Foreskin melanocyte (primary cell): ENCODE measurements at places on chromosomes 4 and X.

DNA sequence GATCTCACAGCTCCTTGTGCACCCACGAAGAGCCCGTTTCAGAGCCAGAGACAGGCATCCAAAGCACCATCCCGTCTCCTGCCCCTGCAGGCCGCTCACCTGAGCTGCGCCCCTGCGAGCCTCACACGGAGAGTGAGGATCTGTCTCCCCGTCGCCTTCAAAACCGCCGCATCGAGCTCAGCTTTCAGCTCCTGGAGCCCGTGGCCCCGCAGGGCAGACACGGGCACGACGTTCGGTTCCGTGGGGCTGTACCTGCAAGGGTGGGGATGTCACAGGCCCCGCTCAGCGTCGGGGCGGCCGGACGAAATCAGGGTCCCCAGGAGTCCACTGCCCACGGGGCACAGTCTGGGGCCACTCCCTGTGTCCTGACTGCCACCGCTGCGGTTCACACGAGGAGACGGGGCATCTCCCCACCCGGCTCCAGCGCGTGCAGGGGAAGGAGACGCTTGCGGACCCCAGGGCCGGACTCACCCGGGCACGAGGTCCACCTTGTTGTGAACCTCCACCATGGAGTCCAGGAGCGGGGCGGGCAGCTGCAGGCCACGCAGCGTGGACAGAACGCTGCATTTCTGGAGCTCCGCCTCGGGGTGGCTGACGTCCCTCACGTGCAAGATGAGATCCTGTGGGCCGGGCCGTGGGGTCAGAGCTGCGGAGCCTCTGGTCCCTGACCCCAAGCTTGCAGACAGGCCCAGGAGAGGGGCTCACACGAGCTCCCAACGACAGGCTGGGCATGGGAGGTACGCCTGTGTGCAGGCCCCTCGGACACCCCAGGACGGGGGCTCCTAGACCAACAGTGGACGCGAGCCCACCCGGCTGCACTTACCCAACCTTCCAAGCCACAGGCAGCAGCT, 11.1 kb downstream of the GTPBP6 start:
- DNase-seq: no peak

DNA sequence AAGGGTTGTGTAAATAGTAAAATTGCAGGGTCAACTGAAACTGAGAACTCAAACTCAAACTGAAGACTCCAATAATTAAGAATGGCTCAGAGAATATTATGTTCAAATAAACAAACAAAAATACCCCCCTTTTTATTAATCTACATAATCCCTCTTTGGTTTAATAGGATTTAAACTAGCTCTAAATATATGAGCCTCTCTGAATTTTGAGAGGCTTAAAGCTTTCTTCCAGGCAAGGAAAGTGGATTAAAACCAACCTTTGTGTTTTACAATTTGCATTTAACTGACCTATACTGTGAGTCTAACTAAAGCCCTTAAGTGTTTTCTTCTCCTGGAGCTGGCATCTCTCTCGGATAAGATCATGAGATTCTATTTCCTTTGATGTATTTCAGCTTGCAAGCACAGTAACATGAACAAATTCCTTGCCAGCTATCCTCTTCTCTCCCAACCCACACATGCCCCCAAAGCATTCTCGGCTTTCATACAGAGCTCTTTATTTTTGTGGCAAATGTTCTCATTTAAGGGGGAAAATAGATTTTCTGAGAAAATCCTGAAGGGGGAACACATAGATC, 1310.8 kb upstream of the AGA start:
- peak; percentile 61 for DNase-seq

DNA sequence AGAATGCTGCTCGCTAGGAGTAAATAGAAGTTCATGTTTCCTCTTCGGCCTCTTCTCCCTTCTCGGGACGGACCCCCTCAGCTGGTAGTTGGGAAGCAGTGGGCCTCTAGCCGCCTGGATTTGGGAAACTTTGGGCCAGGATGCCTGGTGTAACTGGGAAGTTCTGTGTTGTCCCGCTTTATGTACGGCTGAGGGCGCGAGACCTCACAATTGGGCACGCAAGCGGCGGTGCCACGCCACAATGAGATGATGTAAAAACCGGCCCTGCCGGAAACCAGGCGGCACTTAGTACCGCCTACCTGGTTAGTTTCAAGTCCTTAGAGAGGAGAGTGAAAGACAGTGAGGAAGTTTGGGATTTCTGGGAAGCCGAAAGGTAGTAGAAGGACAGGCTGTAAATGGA, at the start of gene CT83:
CT83 (minus strand) TSS at position 155 of the 400 bp plus-strand sequence; CDS start at position 35, 120 bp downstream.
- DNase-seq: no peak

GRCh38 chrX:155027509-155028066, 944 bp downstream of the FUNDC2 start:
- peak; percentile 30 for DNase-seq

GRCh38 chrX:155951237-155951789, 46.2 kb upstream of the IL9R start:
- no peak for DNase-seq

- no peak for DNase-seq
Measured at GRCh38 chr4:19324184-19324583, 927.5 kb upstream of the SLIT2 start.

- DNase-seq: peak; percentile 32
Measured at GRCh38 chr4:80989921-80990544, 40.5 kb upstream of the BMP3 start.

GRCh38 chrX:154791467-154791866, 13.8 kb downstream of the MPP1 start:
- DNase-seq: no peak

DNA sequence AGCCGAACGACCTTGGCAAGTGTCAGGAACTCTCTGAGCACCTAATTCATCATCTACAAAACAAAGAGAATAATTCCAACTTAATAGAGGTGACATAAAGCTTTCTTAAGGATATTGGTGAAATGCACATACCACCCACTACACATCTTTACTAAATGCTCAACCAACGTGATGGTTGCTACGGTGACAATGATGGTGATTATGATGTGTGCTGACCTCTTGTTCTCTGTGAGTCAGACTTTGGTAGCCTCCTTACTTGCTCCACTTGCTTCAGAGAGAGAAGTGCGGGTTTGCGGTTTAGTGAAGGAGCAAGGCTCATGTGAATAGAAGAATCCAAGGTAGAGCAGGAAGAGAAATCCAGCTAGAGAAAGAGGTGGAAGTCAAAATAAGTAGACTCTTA, 52.8 kb upstream of the CLNK start:
- no peak for DNase-seq

DNA sequence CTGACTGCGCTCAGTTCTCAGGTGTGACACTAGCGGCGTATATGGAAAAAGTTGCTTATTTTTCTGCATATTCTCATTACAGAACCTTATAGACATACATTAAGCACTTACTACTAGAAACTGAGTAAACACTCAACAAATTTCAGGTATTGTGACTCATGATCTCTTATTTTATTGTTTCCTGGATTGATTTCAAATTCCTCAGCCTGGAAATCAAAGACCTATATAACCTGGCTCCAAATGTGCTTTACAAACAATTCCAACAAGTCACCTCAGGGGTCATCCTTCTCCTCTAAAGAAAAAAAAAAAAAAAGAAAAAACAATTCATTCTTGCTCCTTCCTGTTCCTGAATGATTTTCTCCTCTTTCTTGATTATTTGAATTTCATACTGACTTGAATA, 152.3 kb downstream of the ADAM29 start:
- DNase-seq: no peak

- no peak for DNase-seq
Measured at GRCh38 chr4:155639704-155640523, 26.7 kb upstream of the GUCY1A1 start.

- DNase-seq: no peak
Measured at GRCh38 chr4:65665771-65666523, 4.3 kb downstream of the EPHA5 start.

DNA sequence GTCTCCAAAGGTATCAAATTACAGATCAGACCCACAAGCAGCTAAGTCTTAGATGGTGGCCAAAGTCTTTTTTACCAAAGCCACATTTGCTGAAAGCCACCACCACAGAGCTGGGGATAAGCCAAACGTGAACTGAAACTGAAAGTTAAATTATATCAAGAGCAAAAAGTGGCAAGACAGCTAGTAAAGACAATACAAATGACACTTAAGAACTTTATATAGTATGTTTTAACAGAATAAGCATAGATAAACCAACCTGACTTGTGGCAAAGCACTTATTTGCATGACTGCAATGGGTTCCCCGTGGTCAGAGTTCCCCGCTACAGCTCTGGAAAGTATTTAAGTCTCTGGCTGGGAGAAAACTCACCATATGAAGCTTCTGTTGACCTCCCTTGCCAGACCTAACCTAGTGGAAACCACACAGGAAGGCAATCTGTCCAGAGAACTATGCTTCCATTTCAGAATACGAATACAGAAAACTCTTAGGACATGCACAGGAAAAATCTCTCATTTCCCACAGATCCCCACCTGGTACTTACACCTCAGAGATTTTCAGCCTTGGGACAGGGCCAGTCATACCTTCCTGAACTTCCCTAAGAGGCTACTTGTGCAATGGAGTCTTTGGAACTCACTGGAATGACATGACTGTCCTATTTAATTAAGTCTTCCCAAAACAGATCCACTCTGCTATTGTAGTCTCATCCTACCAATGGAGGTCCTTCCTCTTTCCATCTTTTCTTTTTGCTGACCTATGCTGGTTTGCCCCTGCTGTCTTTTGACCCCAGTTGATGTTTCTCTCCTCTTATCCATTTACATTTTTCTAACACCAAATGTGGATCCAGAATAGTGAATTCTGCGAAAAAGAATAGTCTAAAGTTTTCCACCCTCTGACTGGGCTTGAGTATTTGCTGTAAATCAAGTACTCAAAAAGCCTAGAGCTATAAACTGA, 225.1 kb downstream of the NR3C2 start:
- no peak for DNase-seq

DNA sequence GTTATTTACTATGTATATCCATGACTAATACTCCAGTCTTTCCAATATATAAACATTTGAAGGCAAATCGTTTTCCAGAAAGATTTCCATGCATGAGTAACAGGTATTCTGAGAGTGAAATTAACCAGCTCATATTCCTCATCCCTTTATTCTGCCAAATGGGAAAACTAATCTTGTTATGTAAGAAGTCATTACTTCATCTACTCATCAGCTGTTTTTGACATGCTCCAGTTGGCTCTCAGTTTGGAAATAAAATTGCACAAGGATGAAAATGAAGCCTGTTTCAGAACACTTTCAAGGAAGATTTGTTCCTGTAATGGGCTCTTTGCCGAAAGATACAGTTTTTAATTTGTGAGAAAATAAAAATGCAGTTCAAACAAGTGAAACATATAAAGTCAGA, 121.9 kb downstream of the KCTD8 start:
- DNase-seq: no peak

GRCh38 chrX:24495700-24496099, 30.6 kb downstream of the PDK3 start:
- DNase-seq: no peak

DNA sequence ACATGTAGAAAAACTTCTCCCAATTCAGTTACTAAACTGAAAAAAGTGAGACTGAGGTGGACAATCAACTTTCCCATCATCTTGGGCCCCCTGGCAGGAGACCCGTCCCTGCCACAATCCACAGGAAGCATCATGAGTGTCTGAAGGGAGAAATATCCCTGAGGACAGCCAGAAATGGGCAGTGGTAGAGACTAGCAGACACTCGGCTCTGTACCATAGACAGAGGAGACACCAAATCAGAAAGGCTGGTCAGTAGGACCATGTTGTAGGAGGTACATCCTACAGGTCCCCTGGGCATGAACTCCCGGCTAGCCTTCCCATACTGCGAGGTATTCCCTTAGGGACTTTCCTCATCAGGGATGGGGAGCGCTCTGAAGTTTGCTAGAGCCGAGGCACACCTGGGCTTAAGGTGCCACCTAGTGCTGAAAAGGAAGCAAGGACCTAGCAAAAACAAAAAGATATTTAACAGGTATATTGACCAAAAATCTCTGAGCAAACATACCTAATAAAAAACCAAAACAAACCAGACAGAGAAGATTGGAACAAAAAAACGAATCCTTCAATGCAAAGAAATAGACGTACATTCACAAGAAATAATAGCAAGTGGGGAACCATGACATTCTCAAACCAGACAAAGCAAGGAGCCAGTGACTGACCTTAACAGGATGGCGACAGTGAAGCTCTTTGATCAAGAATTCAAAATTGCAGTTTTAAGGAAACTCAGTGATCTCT, 55.6 kb downstream of the HAUS3 start:
- no peak for DNase-seq

DNA sequence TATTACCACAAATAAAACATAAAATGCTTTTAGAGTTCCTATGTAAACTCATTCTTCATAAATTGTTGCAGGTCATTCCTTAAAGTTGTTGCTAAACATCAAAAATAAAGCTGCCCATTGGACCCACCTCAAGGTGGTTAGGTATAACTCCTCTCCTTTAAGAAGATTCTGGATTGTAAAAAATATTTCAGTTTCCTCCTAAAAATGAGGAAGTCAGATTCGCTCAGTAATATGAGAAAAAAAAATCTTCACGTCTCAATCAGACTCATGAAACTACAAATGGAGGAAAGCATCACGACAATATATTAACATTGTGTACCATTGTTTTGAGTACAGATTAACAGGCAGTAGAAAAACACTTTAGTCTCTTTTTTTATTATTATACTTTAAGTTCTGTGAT, 105.9 kb downstream of the DDX60 start:
- DNase-seq: no peak

- DNase-seq: no peak
Measured at GRCh38 chr4:62377245-62377644, 1177.1 kb downstream of the ADGRL3 start.

- no peak for DNase-seq
Measured at GRCh38 chr4:58807843-58808615, 1697.8 kb upstream of the IGFBP7 start.

- peak; percentile 5 for DNase-seq
Measured at GRCh38 chr4:130035391-130035790, 939.4 kb downstream of the C4orf33 start.

GRCh38 chr4:10656420-10656819, 28.1 kb downstream of the CLNK start:
- DNase-seq: no peak

GRCh38 chr4:123661080-123661737, 264.6 kb downstream of the SPRY1 start:
- peak; percentile 12 for DNase-seq

DNA sequence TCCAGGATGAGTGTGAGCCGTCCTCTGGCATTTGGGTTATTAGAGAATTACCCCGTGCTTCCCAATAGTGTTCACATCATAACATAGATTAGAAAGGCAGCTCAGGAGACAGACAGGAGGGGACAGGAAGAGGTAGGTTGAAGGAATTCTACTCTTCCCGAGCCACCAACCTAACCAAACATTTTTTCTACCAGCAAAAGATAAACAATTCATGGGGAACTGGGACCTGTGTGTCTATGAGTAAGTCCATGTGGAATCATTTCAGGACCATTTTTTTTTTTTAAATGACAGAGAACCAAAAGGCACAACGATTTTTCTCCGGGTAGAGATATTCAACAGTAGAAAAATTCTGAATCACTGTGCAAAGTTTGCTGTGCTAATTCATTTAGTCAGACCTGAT, 174.2 kb upstream of the ETNPPL start:
- no peak for DNase-seq

DNA sequence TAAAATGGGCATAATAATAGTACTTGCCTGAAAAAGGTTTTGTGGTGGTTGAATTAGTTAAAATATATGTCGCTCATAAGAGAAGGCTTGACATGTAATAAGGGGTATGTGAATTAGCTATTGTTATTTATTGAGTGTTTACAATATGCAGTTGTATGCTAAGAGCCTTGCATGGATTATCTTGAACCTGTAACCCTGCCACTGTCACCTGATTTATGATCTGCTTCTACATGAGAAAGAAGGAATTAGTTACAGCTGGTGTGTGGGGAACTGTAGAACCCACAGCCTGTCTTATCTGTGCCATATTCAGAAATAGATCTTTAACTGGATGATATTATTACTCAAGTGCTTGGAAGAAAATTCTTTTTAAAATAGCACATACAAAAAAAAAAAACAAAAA, 227.7 kb downstream of the LDB2 start:
- DNase-seq: no peak

GRCh38 chrX:17706676-17707075, 30.6 kb upstream of the SCML1 start:
- DNase-seq: no peak
